ENCODE measurements at places on chromosomes 1 and 21.

DNA sequence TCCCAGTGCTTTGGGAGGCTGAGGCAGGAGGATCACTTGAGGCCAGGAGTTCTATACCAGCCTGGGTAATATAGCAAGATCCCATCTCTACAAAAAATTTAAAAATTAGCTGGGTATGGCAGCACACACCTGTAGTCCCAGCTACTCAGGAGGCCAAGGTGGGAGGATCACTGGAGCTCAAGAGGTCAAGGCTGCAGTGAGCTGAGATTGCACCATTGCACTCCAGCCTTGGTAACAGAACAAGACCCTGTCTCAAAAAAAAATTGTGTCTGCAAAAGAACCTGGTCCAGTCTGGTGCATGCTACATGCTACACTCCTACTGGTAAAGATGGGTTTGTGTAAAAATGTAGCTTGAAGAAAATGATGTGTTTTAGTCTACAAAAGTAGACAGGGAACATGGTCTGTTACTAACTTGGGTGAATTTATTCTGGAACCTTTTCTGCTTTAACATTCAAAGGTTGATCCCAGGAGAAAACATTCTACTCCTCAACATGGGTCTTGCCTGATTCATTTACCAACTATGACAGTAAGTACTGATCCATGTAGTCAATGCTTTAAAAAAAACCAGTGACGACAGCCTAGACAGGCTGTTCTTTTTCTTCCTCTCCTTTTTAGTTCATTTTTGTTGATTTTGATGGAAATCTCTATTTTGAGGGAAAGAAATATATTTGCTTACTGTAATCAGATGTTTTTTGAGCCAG is 32.7 kb upstream of the ENAH start:
- no peak for DNase-seq

- no peak for DNase-seq
Measured at GRCh38 chr1:55073187-55073916, 34.0 kb downstream of the PCSK9 start.

DNA sequence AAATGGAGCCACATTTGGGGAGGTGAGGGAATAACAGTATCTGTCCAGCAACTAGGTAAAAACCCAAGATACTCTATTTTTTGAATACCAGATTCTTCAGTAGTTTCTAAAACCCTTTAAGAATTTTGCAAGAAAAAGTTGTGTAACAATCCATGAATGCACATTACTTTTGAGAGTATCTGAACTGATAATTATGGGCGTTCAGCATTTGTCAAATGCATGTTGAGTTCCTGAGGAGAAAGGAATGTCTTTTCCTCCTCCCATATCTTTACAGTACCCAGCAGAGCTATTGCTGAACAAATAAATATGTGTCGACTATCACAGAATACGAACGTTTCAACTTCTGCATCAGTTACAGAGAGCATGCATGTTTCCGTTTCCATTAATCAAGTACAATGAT is 104.5 kb downstream of the PCNX2 start:
- no peak for DNase-seq

- DNase-seq = no peak
Measured at GRCh38 chr1:221907166-221907932, 165.5 kb upstream of the DUSP10 start.

GRCh38 chr1:234545517-234546386 is 64.2 kb downstream of the IRF2BP2 start:
- DNase-seq = no peak

GRCh38 chr1:41629571-41629970 is 145.1 kb upstream of the EDN2 start:
- no peak for DNase-seq

DNA sequence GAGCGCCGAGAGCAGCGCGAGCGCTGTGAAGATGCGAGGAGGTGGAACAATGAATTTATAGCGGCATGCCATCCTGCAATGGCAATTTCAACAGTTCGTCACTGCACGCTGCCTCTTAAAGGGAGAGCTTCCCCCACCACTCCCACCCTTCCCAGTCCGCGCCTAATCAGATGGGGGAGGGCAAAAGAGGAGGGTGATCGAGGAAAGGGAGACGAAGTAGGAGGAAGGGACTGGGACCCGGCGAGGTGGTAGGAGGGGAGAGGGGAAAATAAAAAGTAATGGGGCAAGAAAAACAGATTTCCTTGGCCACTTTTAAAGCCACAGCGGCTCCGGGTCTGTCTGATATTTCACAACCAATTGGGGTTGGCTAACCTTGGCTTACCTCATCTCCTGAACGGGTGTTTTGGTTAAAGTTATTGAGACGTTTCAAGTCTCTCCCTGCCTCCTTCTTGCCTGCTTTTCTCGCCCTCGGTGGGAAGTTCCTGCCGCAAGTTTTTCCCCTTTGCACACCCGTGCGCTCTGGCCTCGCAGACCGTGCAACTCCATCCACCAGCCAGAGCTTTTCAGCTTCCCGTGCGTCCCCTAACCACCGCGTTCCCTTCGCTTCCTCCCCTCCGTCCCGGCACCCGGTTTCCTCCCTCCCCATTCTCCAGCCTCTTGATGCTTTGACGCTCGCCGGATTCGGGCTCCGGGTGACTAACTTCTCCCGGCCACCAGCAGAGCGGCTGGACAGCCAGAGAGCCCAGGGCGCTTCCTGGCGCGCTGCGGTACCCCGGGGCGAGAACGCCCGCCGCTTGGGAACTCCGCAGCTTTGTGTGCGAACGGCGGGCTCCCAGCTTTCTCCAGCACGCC is at the start of gene ADAMTS5:
ADAMTS5 (minus strand) TSS at position 27 of the 852 bp plus-strand sequence. CDS start 697 bp downstream, outside the sequence.
- DNase-seq = peak; percentile 8

DNA sequence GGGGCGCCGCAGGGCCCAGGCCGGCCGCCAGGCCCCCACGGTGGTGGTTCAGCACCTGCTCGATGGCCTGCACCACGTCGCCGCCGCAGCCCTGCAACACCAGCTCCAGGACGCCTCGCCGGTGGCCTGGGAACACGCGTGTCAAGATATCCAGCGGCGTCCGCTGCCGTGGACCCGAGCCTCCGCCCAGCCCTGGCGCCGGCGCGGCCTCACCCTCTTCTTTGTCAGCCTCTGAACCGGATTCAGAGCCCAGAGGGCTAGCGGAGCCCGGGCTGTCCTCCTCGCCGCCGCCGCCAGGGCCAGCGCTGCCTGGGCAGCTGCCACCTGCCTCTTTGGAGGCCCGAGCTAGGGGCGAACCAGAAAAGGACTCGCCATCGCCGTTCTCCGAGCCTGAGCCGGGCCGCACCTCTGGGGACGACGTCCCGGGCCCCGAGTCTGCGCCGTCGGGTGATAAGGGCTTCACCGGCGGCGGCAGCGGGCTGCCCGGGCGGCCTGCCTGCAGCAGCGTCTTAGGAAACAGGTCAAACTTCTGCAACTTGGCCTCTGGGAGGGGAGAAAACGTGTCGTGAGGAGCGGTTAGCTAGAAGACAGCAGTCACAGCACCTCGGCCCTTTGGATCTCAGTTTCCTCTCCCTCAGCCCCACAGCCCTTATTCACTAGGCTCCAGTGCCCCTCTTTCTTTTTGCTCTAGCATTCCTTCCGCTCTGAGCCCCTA is 3.9 kb downstream of the DMRTA2 start:
- DNase-seq = no peak

DNA sequence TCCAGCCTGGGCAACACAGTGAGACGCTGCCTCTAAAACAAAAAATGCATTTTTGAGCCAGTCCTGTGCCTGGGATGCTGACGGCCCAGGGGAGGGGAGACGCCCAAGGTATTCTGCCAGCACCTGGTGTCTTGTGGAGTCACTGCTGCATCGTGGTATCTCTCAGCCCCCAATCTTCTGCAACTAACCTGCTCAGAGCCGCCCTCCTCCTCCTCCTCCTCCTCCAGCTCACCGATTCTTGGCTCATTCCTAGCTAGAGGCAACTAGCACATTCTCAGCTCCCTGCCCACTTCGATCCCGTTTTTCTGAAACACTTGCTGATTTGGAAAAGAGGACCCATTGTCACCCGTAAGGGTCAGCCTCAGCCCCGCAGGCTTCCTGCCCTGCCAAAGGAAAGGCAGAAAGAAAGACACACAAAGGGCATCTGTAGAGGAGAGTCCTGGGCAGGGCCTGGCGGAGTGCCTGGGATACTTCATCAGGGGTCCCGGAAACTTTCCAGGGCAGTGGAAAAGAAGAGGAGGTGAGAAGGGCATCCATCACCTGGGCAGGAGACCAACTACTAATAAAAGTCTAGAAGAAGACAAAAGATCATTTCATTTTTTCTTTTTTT is 20.7 kb downstream of the GPR157 start:
- DNase-seq = no peak

GRCh38 chr1:202689493-202690342 is 20.5 kb downstream of the SYT2 start:
- DNase-seq = no peak

DNA sequence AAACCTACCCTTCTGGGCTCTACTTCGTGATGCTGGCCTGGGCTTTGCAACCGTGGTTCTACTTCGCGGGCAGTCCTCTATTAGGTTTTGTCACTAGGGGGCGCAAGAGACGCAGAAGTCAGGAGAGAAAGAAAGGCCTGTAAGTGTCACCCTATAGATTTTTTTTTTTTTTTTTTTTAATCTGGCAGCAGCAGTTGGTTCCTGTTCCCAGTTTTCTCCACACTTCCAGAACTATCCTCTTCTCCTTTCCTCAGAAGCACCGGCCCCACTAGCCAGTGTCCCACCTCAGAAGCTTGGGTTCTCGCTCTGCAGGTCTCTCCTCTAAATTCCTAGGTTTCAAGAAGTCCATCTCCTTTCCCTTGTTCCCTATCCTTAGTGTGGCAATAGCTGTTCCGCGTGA is 9.1 kb upstream of the LCE2D start:
- DNase-seq = peak; percentile 54

- no peak for DNase-seq
Measured at GRCh38 chr1:116066868-116067565, 44.2 kb upstream of the MAB21L3 start.

GRCh38 chr1:5880630-5881405 is 111.4 kb downstream of the NPHP4 start:
- no peak for DNase-seq

- DNase-seq = peak; percentile 71
Measured at GRCh38 chr1:213947200-213947801, 40.5 kb upstream of the PROX1 start.

- no peak for DNase-seq
Measured at GRCh38 chr21:33866826-33867225, 48.8 kb downstream of the ATP5PO start.

GRCh38 chr21:44792702-44793591 is 8.7 kb downstream of the UBE2G2 start:
- DNase-seq = peak; percentile 52

DNA sequence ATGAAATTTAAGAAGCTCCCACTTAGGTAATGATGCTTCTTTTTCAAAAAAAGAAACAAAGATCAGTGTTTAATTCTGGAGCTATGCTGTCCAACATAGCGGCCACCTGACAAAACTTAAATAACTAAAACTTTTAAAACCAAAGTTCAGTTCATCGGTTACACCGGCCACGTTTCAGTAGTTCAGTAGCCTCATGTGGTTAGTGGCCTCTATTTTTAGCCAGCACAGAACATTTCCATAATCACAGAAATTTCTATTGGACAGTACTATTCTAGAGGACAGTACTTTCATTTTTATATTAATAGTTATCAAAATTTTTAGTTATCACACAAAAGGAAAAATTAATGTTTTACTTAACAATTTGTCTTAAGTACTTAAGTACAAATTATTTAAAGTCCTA is 141.0 kb downstream of the USP25 start:
- no peak for DNase-seq

DNA sequence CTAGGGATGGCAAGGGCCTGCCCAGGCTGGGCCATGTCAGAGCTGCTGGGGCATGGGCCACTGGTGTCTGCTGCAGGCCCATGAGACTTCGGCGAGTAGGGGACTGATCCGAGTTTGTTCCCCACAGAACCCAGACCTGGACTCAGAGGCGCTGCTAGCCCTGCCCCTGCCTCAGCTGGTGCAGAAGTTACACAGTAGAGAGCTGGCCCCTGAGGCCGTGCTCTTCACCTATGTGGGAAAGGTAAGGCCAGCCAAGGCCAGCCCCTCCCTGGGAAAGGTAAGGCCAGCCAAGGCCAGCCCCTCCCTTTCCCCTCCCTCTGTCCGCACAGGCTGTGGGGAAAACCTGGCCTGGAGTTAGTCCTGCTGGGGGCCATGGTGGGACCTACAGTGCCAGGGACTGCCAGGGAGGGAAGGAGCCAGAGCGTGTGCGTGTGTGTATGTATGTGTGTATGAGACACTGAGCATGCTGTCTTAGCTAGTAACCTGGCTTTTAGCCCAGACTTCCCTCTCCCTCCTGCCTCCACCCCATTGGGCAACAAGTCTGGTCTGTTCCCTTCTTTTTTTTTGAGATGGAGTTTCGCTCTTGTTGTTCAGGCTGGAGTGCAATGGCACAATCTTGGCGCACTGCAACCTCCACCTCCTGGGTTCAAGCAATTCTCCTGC is 8.0 kb downstream of the FAAH start:
- peak; percentile 87 for DNase-seq

DNA sequence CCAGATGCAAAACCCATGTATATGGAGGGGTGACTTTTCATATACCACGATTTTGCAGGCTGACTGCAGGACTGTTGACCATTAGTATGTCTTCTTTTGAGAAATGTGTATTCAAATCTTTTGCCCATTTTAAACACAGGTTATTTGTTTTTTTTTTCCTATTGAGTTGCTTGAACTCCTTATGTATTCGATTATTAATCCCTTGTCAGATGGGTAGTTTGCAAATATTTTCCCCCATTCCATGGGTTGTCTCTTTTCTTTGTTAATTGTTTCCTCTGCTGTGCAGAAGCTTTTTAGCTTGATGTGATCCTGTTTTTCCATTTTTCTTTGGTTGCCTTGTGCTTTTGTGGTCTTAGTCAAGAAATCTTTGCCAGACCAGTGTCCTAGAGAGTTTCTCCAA is 24.6 kb upstream of the KLF17 start:
- no peak for DNase-seq

- no peak for DNase-seq
Measured at GRCh38 chr1:78441921-78442320, 48.9 kb upstream of the PTGFR start.

GRCh38 chr21:40053007-40053406 is 185.8 kb downstream of the PCP4 start:
- DNase-seq = peak; percentile 75

DNA sequence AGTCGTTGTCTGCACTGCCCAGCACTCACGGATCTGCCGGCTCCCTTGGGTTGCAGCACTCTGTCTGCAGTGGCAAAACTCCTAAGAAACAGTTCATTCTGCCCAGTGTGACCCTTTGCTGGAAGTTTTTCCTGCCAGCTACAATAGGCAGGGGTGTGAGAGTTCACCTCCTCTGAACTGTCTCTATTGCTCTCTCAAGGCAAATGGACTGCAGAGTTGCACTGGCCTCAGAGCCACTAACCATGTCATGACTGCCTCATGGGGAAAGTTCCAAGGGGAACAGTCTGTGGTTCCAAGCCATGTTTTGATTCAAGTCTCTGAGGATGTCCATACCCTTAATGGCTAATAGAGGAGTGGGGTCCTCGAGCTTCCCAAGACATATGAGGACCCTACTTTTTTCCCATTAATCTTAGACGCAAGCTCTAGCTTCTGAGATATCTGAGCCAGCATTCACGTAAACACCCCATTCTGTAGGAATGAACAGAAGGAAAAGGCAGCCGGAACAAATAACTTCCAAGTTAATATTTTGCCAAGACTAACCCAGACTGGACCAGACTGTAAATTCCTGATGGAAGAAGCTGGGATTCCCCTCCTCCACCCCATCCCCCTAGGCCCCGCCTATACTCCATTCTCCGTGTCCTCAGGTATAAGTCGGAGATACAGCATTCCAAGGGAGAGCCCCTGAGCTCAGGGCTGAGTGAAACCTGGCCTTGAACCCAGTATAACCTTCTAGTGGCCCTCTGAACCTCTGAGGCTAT is 93.8 kb upstream of the AKT3 start:
- DNase-seq = no peak

GRCh38 chr1:206691604-206692003 is 6.9 kb downstream of the MAPKAPK2 start:
- DNase-seq = no peak

GRCh38 chr1:151416231-151416630 is 16.9 kb downstream of the PSMB4 start:
- no peak for DNase-seq

Measured in NCI-H1105 treated with DMSO at 0.1 percent for 48 hours (cell line).